ENCODE measurements at places on chromosomes 7 and 10.

GRCh38 chr10:14532473-14533251 lies 201.9 kb upstream of the FRMD4A start:
- no peak for DNase-seq

GRCh38 chr10:5481121-5481520 lies 18.2 kb downstream of the CALML5 start:
- no peak for DNase-seq

- DNase-seq = no peak
Measured at GRCh38 chr10:18539335-18539734, 112.1 kb downstream of the NSUN6 start.

GRCh38 chr10:112209684-112210131 lies 26.1 kb upstream of the GPAM start:
- DNase-seq = no peak

DNA sequence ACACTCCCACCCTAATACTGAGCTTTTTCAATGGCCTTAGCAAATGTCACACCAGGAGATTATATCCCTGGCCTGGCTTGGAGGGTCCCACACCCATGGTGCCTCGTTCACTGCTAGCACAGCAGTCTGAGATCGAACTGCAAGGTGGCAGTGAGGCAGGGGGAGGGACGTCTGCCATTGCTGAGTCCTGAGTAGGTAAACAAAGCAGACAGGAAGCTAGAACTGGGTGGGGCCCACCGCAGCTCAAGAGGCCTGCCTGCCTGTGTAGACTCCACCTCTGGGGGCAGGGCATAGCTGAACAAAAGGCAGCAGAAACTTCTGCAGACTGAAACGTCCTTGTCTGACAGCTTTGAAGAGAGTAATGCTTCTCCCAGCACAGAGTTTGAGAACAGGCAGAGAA lies 338.9 kb upstream of the MBL2 start:
- DNase-seq = no peak

GRCh38 chr10:23870651-23871610 lies 338.0 kb upstream of the KIAA1217 start:
- no peak for DNase-seq

DNA sequence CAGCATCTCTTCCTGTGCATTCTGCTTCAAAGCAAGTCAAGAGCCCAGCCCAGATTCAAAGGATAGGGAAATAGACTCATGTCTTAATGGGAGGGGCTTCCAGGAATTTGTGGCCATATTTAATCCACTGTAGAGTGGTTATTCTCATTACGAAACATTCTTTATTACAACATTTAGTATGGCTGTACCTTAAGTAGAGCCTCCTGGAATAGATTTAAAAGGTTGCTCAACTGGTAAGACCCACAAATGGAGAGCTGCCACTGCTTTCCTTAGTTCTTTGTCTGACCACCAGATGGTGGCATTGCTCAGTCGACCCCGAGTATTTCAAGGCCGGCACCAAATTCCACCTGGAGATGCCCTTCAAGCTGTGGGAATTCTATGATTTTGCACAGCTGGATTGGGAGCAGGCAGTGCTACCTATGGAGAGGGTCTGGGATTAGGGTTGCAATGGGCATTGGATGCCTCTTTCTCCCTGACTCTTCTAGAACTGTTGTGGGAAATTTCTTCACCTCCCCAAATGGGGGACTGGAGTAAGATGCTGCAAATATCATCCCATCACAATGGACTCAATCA lies 102.2 kb downstream of the RBM20 start:
- DNase-seq = peak; percentile 20

DNA sequence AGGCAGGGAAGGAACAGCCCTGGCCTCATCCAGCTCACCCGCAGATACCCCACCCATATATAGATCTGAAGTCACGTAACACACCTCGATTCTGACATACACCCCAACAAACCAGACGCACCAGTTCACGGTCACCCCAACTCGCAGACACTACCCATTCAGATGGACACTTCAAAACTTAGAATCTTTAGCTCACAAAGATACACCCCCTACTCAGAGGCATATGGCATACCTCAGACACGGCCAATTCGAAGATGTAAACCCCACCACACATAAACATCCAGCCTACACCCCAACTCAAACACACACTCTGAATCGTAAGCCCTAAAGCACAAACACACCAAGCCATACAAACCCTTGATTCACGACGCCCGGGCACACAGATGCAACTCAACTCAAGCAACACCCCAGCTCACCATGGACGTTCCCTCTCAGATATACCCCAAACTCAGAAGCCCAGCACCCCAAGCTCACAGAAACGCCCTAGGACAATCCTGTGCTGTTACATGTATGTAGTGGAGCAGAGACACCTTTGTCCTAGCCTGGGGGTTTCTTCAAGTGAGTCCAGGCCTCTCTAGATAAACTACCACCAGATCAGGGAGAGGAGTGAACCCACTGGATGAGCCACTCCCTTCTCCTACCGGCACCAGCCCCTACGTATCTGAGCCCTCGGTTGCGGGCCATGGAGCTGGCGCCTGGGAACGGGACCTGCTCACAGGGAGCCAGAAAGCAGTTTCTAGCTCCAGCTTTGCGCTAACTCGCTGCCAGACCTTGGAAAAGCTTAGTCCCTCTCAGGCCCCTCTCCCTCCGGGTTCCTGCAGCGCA lies 8.8 kb downstream of the PSD start:
- no peak for DNase-seq

DNA sequence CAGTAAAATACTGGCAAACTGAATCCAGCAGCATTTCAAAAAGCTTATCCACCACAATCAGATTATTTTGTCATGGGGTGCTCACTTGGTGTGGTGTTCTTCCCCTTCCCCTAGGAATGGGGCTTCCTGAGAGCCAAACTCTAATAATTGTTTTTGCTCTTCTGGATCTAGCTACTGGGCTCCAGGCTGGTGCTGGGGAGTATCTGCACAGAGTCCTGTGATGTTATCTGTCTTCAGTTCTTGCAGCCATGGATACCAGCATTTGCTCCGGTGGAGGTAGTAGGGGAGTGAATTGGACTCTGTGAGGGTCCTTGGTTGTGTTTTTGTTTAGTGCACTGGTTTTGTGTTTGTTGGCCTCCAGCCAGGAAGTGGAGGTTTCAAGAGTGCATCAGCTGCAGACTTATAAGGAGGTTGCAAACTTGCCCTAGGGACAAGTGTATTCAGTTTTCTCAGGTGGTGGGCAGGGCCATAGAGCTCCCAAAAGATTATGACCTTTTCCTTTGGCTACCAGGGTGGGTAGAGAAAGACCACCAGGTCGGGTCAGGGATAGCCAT lies 308.5 kb upstream of the MAGI2 start:
- DNase-seq = no peak

GRCh38 chr7:128840326-128841170 lies 10.3 kb downstream of the FLNC start:
- DNase-seq = no peak

GRCh38 chr7:101990811-101991418 lies 173.5 kb downstream of the CUX1 start:
- DNase-seq = no peak

GRCh38 chr7:23380556-23380955 lies 81.4 kb downstream of the MALSU1 start:
- DNase-seq = no peak

GRCh38 chr7:15688279-15688626 lies 1.8 kb upstream of the MEOX2 start:
- DNase-seq = no peak

DNA sequence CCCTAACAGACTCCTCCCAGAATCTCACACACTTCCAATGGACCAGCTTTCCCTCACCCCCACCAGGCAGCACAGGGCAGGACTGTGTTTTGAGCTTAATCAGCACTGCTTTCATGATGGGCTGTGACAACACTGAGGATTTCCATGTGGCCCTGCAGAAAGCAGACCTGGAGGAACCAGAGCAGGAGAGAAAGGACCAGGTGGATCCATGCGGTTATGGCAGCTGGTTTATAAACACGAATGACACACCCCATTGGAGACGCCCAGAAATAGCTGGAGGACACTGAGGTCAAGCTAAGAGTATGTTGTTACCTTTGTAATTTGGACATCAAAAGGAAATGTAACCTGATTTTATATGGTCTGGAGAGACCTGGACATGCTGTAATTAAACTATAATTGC lies 31.7 kb upstream of the HERPUD2 start:
- DNase-seq = no peak

GRCh38 chr10:96453856-96454583 lies 59.7 kb downstream of the TLL2 start:
- DNase-seq = no peak

GRCh38 chr7:23136216-23136615 lies 30.6 kb downstream of the KLHL7 start:
- DNase-seq = no peak

GRCh38 chr7:81761821-81762220 lies 8.0 kb downstream of the HGF start:
- no peak for DNase-seq

DNA sequence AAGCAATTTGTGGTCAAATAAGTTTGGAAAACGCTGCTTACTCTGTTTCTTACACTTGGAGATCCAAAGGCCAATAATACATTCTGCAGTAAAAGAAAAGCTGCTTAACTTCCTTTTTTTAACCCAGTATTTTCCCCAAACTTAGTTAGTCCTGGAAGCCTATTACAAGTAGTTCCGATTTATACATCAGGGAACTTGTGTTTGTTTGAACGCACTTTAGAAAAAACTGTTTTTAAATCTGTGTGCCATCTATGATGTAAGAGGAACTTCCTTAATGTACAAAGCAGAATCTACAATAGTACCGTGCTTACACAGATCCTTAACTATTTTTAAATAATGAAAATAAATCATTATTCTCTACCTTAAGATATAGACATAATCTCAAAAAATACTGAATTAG lies 23.0 kb downstream of the SFR1 start:
- DNase-seq = no peak

- DNase-seq = no peak
Measured at GRCh38 chr7:130959743-130960207, 225.8 kb upstream of the KLF14 start.
